ENCODE measurements at places on chromosomes 1 and 21.

GRCh38 chr1:110069404-110070281, 829 bp downstream of the ALX3 start:
- DNase-seq = no peak

DNA sequence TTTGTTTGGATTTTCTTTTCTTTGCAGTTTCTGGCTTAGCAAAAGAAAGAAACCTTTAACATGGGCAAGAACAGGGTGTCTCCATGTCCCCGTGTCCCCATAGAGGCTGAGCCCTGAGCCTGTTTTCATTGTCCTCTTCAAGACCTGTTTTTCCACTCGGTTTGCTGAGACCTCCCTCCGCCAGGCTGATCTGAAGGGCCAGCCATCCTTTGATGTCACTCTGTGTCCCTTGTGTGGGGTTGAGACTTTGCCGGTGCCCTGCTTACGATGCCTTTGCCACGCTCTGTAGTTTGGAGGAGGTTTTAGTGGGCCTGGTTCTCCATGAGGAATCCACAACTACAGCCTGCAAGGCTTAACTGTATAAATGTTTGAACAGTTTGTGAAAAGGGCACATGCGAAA, 23.8 kb downstream of the IFNGR2 start:
- no peak for DNase-seq

DNA sequence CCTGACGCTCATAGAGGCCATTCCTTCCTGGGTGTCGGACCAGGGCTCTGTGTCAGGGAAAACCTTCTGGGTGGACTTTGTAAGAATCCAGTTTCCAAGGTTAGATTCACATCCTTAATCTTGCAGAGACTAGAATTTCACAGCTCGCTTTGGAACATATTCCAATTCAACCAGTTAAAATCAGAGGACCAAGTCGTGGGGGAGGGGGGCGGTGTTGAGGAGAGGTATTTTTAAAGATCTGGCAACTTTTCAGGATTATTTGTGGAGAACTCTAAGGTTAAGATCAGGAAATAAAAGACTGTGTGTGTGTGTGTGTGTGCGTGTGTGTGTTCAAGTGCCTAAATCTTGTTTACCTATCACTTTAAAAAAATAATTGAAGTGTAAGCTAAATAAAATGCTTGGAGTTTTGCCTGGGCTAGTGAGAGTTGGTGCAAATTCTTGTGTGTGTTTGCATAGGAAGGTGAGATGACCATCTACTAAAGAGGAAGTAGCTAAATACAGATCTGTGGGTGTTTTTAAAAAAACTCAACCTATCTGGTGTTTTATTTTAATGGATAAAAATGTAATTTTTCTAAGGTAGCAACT, 21.8 kb downstream of the TENT5C start:
- DNase-seq = no peak

DNA sequence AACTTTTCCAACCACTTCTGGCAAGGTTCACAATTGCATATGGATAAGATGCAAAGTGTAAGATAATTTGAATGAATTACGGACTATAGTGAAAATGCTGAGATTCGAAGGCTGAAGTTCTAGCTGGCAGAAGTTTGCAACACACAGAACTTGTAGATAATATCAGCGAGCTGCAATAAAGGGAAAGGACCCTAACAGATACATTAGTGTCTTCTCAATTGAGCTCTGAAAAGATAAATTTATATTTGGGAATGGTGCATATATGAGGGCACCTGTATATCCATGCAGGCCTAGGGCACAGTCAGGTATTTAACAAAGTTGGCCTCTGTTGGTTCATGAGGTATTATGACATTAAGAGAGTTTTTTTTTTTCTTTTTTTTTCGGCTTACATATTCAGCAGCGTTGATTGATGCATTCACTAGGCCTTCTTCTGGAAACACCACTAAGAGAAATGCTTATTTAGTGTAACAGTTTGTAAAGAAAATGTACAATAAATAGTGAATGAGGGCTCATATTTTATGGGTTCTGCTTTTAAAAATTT, 2.2 kb downstream of the NFIA start:
- DNase-seq = no peak

GRCh38 chr1:220797553-220797952, 10.8 kb downstream of the MTARC1 start:
- no peak for DNase-seq

All from activated CD4-positive, alpha-beta T cell treated with anti-CD3 and anti-CD28 coated beads, Interleukin-2, amount 50 U/mL, for 16 hours (primary cell).